ENCODE measurements at places on chromosomes 6 and 20.

- DNase-seq, result no peak
Measured at GRCh38 chr20:38727607-38728190, 3.4 kb downstream of the SLC32A1 start.

- DNase-seq, result no peak
Measured at GRCh38 chr20:57405236-57406016, 14.2 kb downstream of the RBM38 start.

- DNase-seq, result no peak
Measured at GRCh38 chr6:165826487-165827189, 163.6 kb upstream of the PDE10A start.

GRCh38 chr20:57080796-57081195 is 185.6 kb downstream of the BMP7 start:
- peak; percentile 46 for DNase-seq

DNA sequence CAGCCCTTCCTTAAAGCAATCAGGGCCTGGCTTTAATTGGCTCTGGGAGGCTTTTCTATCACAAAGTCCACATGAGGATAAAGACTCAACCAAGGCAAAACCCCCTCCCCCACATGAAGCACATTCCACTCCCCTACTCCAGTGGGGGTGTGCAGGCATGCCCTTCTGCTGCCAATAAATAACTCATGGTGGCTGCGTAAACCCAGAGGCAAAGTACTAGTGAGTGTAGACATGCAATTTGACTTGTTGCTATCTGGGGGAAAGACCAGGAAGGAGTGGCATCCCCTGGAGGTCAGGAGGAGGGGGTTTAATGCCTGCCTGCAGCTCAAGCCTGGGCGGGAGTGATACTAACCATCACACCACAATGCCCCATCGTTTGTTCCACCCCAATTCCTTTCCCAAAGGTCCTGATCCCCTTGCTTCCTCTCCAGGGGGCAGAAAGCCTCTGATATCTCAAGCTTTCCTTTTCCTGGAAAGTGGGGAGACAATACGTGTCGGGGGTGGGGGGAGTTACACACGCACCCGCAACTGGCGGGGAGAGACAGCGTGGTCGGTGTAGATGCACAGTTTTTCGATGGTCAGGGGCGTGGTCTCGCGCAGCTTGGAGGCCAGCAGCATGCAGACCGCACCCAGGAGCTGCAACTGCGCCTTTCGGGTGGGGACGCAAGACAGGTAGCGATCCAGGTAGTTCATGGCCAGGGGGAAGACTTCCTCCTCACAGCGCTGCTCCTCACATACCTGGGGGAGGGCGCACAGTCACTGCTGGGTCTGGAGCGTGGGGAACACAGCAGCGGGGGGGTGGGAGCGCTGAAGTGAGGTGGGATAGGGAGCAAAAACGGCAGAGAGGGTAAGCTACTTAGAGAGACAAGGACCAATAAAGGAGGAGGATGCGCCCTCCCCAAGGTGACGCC is 1.5 kb downstream of the CCND3 start:
- DNase-seq, result peak; percentile 79

GRCh38 chr6:39243809-39244208 is 14.5 kb upstream of the KCNK5 start:
- no peak for DNase-seq
